ENCODE measurements at places on chromosomes 11 and 22. TPM values are rescaled to one million over a fixed set of nuclear protein-coding genes. Genes with fewer than 3 reads are reported as not detected.

Gene ZNF215
- 0.46 TPM for polyA plus RNA-seq

Gene TIGD3
- polyA plus RNA-seq = 0.96 TPM

Gene OR4C12
- polyA plus RNA-seq = not detected

GRCh38 chr11:65576867-65577755 is 1.3 kb downstream of the EHBP1L1 start:
- peak; percentile 92 for DNase-seq

DNA sequence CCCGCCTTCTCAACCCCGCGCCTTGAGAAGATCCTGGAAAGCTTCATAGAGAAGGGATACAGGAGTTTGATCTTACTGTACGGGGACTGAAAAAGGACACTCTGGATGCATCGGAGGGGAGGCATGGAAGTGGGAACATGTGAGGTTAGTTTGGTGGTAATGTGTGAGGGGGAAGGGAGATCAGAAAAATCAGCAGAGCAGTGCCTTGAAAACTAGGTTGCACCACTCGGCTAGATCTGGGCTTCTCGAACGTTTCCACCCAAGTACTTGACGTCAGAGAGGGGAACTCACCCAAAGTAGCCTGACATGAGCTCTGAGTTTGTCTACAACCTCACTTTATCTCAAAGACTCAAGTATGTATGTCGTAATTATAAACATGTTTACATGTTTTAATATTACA is 14.5 kb downstream of the USP35 start:
- DNase-seq = peak; percentile 32

DNA sequence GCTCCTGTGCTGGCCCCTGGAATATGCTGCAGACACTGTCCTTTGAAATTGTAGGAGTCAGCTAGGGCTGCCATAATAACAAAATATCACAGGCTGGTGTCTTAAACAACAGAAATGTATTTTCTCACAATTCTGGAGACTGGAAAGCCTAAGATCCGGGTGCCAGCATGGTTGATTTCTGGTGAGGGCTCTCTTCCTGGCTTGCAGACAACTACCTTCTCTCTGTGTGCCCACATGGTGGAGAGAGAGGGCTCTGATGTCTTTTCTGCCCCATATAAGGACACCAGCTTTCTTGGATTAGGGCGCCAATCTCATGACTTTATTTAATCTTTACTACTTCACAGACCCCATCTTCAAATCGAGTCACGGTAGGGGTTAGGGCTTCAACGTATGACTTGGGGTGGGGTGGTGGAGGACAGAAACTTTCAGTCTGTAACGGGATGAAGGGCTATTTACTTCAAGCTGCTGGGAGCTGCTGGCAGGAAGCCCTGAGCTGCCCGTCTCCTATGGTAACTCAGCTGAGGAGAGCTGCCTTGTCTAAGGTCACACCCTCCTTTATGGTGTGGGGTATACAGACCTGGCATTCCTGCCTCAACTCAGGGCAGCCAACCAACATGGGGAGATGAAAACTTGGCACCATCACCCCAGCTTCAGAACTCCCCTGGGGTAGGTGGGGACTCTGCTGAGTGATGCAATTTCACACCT is 142.9 kb upstream of the ZBED5 start:
- peak; percentile 78 for DNase-seq

Measured in sigmoid colon (tissue), 7 donors.